Pulmonary artery endothelial cell (primary cell): ENCODE measurements at places on chromosomes 1 and 21. TPM values are rescaled to one million over a fixed set of nuclear protein-coding genes. Genes with fewer than 3 reads are reported as not detected.

GRCh38 chr1:162006081-162006480 is 17.6 kb downstream of the OLFML2B start:
- DNase-seq = no peak

- no peak for DNase-seq
Observed at GRCh38 chr1:220957233-220957605, 78.0 kb downstream of the HLX start.

DNA sequence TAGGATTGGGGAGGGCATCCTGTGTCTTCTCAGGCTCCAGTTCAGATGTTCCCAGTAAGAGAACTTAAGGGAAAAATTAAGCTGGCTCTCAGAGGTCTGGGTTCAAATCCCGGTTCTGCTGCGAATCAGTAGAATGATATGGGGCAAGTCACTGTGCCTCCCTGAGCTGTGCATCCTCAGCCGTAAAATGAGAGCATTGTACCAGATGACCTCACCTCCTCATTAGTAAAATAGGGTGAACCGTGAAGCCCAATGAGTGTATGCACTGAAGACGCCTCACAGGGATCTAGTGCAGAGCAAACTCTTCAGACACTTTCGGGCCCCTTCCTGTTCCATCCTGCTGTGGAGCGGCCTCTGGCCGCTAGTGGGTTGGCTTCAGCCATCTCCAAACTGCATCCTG is 36.0 kb downstream of the SYT6 start:
- no peak for DNase-seq

- DNase-seq = no peak
Observed at GRCh38 chr1:8545078-8545477, 227.2 kb downstream of the SLC45A1 start.

- DNase-seq = no peak
Observed at GRCh38 chr1:36284061-36284460, 22.1 kb upstream of the SH3D21 start.

LMOD1 gene
- under 0.01 and 0.07 TPM in 2 replicates for total RNA-seq
